ENCODE measurements at places on chromosomes 4 and X.

GRCh38 chr4:10571909-10572308 lies 112.7 kb downstream of the CLNK start:
- DNase-seq: no peak

DNA sequence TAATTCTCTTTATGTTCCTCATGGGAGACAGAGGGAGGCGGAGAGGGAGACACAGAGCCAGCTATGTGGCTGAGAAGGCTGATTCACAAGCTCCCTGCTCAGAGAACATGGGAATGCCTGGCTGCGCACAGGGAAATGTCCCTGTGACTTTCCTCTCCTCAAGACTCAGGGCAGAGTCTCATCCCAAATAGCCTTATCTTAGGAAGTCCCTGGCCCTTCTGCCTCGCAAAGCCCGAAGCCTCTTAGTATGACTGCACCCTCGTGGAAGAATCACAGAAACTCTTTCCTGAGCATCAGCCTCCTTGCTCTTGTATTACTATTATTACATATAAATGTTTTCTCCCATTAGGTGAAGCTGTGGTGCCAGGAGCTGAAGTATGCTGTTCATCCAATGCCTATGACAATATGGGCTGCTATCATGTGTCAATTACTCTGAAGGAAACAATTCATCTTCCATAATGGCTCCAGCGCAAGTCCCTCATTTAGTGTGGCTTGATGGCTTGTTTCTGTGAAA lies 230.5 kb downstream of the MGST2 start:
- DNase-seq: no peak

DNA sequence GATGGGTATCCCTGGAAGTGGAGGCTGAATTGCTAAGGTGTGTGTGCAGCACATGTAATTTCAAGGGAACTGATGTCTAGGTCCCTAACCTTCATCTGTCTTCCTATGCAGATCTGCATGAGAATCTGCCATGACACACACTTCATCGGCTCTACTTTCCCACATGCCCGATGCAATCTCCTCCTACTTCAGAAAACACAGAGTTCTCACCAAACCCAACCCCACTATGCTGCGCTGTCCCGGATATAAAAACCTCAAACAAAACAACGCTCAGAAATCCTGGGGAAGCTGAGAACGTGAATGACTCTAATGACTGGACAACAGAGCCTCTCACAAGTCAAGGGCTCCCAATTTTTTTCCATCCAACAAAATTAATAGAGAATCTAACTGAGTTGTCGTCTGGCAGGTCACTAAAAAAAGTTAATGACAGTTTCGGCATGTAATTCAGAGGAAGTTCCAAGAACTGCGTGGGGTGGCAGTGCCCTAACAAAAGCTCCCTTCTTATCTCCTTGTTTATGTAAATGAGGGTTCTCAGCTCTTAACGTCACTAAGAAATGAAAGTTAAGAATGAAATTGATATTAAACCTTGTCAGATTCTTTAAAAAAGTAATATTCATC lies 39.0 kb downstream of the STX18 start:
- no peak for DNase-seq

GRCh38 chrX:127578395-127578794 lies 473.8 kb downstream of the ACTRT1 start:
- DNase-seq: no peak

DNA sequence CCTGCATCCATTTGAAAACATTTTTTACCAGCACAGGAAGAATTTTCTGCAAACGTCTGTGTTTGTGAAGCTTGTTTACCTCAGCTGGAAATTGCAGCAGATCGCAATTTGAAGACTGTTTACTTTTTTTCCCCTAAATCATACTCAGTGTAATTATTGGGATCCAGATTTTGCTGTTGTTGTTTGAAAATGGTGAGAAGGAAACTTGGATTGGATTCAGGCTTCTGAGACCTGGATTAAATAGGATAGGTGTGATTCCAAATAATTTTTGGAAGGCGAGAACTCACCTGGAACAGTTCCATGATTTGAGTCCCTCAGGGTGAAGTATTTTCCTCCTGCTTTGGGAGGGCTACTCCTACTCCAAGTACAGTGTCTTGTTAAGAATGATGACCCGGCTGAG lies 279.8 kb downstream of the STIM2 start:
- DNase-seq: no peak

GRCh38 chr4:114758066-114758465 lies 159.5 kb downstream of the UGT8 start:
- no peak for DNase-seq

All from Ammon's horn (tissue), 1 donor.